ENCODE measurements at places on chromosomes 16 and 17.

DNA sequence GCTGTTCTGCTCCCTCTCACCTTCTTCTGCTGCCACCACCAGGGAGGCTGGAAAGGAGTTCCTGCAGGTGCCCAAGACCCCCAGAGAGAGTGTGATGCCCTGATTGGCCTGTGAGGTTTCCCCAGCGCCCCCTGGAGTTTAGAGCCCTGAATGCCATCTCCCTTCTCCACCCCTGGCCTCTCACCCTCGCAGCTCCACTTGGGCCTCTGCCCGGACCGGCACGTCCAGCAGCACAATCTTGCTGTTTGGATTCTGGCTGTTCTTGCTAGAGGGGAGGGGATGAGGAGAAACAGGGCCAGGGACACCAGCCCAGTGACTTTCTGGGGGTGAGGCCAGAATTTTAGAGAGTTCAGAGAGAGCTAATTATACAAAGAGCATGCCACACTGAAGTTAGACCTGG, 12.5 kb upstream of the FAM171A2 start:
- no peak for DNase-seq

- DNase-seq, result no peak
These were observed 80.2 kb upstream of the CIBAR2 start for GRCh38 chr16:85192238-85193114.

GRCh38 chr16:4908854-4909401, 28.0 kb downstream of the PPL start:
- no peak for DNase-seq

- no peak for DNase-seq
These were observed 18.9 kb upstream of the GINS2 start for GRCh38 chr16:85707528-85708095.

- DNase-seq, result no peak
These were observed 109.9 kb upstream of the TBX2 start for GRCh38 chr17:61289408-61290385.

DNA sequence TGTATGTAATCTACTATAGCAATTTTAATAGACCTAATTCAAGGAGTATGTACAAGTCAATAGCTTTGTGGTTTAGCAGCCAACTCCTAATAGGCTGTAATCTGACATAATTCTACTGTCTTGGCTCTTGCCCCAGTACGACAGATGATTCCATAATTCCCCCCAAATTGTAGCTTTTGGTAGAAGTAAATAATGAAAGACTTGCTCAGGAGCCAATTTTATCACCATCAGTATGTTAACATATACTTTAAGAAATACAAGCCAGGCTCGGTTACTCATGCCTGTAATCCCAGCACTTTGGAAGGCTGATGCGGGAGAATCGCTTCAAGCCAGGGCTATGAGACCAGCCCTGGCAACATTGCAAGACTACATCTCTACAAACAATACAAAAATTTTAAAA, 53.9 kb downstream of the AP2B1 start:
- no peak for DNase-seq

DNA sequence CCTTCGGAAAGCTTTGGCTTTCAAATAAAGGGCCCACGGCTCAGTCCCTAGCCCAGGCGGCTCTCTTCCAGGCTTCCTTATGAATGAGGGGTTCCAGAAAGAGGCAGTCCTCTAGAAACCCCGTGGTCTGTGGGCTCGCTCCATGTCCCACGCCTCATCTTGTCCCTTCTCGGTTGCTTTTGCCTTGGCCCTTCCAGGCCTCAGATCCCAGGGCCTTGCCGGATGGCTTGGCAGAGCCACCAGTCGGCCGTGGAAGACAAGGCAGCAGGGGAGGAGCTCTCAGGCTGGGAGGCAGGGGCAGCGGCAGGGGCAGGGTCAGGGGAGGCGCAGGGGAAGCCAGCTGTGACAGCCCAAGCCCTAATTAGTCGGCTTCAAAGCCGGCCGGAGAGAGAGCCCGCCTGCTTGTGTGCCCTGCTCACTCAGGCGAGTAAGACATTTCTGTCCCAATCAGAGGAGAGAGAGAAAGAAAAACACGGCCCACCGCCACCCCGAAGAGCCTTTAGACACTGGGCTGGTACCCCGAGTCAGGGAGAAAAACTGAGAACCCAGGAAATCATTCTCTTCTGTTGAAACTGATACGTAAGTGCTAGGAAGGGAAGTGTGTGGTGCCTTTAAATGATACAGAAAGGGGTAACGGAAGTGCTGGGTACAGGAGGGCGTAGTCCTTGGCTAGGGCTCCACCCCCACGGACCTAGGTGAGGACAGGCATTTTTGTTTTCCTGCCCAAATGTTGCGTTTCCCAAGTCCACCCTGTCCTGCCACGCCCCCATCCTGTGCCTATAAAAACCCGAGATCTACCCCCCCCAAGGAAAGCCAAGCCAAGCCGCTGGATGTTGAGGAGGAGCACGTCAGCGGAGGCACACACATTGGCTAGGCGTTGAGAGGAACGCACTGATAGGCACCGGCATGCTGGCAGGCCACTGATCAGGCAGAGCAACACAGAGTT, 27.8 kb upstream of the MEIOC start:
- DNase-seq, result no peak

DNA sequence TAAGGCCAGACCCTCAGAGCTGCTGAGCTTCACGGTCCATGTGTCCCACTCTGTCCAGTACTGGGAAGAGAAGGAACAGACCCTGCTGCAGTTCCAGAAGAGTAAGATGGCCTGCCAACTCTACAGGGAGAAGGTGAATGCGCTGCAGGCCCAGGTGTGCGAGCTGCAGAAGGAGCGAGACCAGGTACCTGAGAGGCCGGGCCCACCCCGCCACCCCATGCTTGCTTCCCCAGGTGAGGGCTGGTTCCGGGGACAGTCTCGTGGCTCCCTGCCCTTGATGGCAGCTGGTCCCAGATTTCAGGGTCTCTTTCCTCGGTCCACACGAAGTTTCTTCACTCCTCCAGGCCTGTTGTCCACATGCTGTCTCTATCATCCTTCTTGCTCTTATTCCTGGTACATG, 20.9 kb downstream of the CARD14 start:
- no peak for DNase-seq

- DNase-seq, result no peak
These were observed 38.4 kb downstream of the KIAA0753 start for GRCh38 chr17:6602141-6602540.

- no peak for DNase-seq
These were observed 171.8 kb upstream of the FOXF1 start for GRCh38 chr16:86338403-86339115.

GRCh38 chr17:56976941-56977608, 856 bp upstream of the SCPEP1 start:
- DNase-seq, result no peak

GRCh38 chr16:49703483-49703882, 152.4 kb downstream of the ZNF423 start:
- DNase-seq, result no peak

GRCh38 chr16:27106305-27106704, 39.6 kb downstream of the C16orf82 start:
- no peak for DNase-seq

DNA sequence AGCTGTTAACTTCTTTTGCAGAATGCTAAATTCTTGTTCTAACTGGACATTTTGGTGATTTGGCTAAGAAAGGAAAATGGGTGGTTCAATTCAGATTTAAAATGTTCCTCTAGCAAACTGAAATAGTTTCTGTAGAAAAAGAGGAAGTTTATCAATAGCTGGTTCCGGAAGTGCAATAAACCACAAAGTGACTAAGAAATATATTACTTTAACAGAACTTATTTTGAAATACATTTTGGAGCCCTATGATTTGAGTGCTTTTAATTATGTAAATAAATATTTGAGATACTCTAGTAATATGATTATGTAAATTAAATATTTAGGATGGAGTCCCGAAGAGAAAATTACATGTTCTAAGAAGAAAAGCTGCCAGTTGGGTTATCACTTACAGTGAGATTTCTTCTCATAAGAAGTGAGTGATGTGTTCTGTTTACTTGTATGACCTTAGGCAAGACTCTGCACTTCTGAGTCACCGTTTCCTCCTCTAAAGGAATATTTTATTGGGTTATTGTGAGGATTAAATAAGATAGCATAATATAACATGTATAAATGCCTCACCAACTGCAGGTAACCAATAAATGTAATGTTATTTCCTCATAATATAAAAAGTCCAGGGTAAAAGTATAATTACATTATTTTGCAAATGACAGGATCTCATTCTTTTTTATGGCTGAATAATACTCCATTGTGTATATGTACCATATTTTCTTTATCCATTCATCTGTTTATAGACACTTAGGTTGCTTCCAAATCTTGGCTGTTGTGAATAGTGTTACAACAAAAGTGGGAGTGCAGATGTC, at the start of gene EVI2B:
Gene EVI2B (minus strand): TSS at position 73 of the 800 bp plus-strand sequence. CDS start 8,445 bp downstream, outside the sequence.
- DNase-seq, result no peak

DNA sequence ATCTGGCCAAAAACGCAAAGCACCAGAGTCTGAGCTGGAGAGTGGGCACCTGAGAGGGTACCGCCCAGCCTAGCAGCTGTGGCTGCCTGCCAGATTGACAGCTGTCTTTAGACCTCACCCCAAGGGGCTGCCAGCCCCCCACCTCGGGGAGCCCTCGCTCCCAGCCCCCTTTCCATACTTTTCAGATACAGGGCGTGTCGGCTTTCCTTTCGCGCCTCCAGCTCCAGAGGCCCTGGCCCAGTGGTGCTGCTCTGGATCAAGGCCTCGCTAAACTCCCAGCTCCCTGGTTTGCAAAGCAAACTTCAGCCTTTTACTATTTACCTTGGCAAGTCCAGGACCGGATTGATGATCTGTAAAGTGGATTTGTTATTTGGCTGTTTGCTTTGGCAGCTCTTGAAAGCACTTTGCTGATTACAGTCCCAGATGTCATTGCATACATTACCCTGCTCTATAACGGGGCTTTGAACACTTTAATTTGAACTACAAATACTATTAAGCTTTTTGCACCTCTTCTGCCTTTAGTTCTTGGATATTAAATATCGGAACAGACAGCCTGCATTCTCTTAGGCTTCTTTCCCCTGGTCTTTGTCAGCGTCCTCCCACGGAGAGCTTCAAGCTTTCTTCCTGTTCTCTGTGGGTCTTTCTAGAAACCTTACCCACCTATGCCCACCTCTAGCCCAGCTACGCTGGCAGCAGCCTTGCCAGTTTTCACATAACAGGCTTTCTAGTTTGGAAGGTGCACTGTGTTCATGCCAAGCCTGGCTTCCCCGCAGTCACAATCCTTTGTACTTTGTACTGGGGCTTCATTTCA, 63.6 kb upstream of the TBX2 start:
- no peak for DNase-seq

DNA sequence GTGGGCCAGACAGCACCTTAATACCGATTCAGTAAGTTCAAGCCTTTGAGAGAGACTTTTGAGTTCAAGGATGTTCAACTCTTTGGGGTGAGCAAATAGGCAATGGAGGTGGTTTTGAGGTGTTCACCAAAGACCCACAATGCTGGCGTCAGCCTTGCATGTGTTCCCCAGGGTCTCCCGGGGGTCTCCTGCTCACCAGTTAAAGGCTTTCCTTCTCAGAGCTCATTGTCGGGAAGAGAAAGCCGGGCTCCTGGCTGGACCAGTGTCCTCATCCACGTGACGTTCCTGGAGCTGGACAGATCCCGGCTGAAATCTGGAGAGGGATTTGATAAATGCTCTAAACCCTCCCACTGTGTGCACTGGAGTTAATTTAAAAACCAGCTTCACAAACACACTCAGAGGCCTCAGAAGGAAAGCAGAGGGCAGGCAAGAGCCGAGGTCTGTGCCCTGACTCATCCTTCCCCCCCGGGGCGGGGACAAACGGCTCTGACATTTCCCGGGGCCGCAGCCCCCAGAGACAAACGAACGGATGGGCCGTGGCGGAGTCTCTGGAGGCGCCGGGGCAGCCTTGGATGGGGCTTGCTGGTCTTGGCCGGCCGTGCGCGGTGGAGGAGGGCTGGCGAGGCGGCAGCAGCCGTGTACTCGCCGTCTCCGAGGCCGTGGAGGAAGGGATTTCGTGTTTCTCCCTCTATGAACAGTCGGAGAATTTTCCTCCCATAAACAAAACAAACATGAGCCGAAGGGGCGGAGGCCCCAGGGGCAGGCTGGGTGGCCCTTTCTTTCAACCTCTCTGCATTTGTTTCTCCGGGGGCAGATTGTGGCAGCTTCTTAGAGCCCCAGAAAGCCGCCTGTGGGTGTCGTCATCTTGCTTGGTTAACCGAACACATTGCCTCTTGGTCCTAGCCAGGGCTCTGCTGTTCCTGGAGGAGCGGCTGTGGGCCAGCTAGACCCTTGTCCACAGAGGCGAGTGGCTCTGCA, 94.2 kb downstream of the NTN1 start:
- DNase-seq, result peak; percentile 56

Measured in stimulated activated CD4-positive, alpha-beta T cell treated with anti-CD3 and anti-CD28 coated beads, Interleukin-1b, Interleukin-23, amount 100 ng/mL, for 48 hours (primary cell).